ENCODE measurements at places on chromosomes 11 and 22.

- no peak for DNase-seq
Measured at GRCh38 chr11:128704517-128704916, 10.6 kb downstream of the FLI1 start.

- no peak for DNase-seq
Measured at GRCh38 chr11:2166091-2166851, 5.3 kb upstream of the INS start.

DNA sequence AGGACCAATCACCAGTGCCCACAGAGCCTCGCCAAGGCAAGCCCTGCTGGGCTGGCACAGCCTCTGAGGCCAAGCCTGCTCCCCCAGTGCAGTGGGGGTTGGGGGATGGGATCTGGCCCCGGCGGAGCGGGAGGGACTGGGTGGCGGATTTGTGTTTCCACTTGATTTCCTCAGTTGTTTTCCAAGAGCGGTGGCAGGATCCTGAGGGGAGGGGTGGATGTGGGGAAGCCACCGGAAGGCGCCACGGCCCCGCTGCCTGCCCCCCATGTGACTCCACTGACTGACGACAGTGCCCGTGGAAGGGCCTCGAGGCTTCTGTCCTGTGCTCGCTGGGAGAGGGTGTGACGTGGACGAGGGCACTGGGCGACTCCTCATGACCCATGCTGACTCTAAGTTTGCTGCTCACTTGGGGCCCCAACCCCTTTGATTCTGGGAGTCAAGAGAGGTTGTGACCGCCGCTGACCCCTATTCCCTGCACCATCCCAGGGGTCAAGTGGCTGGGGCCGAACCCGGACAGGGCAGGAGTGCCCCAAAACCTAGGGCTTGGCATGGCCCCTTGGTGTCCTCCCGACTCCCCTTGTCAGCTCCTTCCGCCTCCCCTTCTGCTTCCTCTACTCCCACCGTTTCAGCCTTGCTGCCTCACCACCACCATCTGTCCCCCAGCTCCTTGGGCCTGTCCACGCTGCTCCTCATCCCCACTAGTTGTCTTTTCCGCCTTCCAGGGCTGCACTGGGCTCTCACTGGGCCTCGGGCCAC is 23.5 kb upstream of the PICK1 start:
- no peak for DNase-seq

- DNase-seq, result no peak
Measured at GRCh38 chr11:40286137-40286536, 1173.3 kb downstream of the LRRC4C start.

DNA sequence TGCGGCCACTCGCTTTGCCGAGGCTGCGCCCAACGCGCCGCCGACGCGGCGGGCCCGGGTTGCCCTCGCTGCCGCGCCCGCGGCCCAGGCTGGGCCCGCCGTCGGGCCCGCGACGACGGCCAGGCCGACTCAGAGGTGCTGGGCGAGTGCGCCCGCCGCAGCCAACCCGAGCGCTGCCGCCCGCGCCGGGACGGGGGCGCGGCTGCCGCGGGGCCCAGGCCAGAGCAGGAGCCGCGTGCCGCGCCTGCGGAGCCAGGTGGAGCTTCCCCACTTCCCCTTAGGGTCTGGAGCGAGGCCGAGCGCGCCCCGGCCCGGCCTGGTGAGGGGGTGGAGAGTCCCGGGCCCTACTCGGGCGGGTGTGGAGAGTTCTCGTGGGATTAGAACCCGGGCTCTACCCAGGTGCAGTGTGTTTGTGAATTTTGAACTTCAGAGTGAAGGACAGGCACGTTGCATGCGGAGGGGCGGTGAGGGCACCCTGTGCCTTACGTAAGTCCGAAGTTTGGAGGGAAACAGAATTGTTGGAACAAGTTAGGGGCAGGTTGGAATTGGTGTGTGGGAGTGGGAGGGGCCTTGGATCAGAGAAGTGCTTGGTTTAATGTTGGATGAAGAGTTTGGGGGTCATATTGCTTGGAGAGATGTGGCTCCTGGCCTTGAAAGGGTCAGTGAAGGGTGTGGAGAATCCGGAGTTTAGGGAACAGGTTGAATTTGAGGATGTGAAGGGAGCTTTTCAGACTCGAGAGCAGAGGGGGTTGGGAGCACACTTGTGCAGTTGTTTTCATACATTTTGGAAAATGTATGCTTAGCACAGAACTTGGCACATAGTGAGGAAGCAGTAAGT is 697 bp downstream of the RNF169 start:
- DNase-seq, result peak; percentile 25

DNA sequence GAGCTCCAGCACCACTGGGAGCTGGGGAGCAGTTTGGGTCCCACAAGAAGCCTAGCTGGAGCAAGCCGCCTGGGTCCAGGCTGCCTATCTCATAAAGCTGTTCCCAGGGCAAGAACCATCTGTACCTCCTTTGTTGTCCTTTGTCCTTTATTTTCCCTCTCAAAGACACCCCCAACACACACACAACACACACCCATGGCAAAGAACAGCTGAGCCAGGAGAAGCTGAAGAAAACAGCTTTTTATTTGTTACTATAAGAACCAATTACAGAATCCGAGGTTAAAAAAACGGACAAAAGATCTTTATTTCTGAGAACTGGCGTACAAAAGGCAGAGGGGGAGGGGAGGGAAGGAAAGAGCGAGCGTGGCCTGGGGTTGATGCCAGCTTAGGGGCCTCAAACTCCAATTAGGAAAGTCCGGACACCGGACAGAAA is 1.7 kb upstream of the TUT1 start:
- no peak for DNase-seq

DNA sequence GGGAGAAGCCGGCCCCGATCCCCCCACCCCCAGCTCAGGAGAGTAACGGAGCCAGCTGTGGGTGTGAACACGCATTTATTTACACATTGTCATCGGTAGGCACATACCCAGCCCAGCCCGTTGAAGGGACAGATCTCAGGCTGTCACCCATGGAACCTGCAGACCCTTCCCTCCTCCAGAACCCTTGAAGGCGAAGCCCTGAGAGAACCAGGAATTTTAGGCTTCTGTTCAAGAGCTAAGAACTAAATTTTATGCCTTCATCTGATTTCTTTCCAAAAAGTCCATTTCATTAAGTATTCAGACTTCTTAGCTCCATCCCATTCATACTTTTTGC is 379 bp upstream of the BRMS1 start:
- no peak for DNase-seq

DNA sequence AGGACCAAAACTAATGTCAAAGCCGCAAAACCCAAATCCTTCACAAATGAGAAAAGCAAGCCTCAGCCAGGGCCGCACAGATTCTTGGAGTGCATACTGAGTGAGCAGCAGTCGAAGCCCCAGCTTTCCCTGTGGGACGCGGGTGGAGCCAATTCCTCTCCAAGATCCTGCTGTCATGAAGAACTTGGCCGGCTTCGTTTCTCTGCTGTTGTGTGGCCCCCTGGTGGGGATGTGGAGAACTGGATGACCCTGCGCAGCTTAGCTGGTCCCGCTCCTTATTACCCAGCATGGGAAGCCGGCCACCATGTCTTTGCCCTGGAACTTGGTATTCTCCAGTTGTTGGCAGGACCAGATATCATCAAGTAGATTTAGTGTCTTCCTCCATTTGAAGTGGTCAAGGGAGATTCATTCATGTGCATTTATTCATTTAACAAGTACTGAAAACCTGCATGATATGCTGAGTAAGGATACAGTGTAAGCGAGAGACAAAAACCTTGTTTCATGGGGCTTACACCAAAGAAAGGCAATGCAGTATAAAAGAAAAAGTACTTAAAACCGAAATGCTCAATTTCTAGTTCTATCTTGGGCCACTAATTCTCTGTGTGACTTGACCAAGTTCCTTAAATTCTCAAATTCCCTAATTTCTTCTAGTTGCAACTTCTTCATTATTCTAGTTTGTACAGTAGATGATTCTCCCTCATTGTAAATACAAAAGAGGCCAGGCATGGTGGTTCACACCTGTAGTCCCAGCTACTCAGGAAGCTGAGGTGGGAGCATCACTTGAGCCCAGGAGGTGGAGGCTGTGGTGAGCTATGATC is 56.7 kb upstream of the CRTAM start:
- DNase-seq, result peak; percentile 73

- DNase-seq, result no peak
Measured at GRCh38 chr11:105829084-105829483, 193.0 kb downstream of the MSANTD4 start.

DNA sequence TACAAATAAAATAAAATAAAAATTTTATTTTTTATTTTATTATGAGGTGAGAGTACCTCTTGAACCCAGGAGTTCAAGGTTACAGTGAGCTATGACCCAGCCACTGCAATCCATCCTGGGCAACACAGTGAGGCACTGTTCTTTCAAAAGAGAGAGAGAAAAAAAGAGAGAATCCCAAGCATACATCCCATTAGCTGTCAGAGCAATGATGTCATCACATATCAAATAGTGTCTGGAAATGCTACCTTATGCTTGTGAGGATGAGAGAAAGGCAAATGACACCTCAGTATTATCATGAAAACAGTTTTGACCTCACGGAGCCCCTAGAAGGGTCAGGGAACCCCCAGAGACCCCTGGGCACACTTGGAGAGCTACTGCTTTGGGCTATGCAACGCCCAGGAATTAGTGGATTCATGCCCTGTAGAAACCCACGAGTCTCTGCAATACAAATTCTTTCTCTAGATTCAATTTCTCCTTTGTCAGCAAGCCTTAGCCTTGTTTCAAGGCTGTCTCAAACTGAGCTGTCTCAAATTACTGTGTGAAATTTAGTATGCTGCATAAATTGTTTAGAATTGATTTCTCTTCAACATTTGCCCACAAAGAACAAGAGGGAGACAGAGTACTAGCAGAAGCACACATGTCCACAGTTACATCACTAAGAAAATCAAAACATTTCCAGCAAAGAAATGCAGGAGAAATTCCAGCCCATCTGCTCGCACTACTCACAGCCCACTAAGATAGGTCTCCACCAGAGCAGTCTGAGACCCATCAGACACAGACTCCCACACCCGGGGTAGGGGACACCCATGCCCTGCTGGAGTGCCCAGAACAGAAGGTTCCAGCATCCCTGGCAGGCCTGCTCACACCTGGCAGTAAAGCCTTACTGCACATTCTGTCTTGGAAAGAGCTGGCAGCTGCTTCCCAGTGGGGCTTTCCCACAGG is 18.1 kb downstream of the DGCR2 start:
- no peak for DNase-seq

DNA sequence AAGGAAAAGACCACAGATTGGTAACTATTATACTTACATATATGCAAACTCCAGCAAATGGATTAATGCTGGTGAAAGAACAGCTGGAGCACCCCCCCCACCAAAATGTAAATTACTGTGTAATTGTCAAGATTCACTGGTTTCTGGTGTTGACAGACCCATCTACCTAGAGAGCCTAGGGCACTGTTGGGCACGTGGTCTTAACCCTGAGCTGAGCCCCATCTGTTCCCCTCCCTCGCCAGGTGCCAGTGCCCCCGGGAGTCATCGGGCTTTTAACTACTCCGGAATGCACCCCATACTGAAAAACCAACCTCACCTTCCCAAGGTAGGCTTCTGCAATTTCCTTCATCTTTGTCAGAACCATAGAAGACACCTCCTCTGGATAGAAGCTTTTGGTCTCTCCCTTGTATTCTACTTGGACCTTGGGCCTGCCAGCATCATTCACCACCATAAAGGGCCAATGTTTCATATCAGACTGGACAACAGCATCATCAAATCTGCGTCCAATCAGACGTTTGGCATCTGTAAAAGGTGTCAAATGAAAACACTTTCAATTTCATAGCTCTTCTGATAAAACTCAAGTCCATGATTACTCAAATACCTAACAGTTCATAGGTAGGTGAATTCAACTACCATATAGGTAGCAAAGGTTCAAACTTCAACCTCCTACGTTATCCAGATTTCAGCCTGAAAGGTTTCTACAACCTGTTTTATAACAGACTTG is 1.5 kb downstream of the HSPA8 start:
- DNase-seq, result no peak

DNA sequence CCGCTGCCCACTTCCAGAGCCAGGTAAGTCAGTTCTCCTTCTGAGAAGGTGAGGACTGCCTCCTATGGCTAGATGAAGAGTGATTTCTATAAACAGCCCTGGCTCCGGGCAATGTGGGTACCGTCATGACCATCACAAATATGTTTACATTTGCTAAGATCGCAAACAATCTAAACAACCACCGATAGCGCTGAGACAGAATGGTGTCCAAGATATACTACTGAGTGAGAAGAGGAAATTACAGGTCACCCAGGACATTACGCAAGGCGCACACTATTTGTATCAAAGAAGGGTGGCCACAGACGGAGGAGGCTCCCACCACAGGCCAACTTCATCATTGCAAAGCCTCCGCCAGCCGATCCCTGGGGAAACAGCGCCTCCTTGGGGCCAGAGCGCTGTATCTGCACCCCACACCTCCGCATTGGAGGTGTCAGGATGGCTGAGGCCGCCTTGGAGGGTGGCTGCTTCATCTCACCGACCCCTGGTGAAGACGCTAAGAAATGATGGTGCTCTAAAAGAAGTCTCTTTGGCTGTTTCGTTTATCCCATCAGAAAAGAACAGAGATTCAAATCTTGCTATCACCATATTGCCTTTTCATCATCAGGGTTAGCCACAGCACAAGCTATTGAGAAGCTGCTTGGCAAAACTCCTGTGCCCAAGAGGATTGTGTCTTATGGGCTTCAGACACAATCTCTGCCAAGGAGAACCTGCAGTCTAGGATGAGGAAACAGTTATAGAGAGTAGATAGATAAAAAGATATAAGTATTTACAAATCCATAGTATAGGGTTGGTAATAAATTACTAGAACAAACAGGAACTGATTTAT is 12.3 kb upstream of the ASRGL1 start:
- no peak for DNase-seq

DNA sequence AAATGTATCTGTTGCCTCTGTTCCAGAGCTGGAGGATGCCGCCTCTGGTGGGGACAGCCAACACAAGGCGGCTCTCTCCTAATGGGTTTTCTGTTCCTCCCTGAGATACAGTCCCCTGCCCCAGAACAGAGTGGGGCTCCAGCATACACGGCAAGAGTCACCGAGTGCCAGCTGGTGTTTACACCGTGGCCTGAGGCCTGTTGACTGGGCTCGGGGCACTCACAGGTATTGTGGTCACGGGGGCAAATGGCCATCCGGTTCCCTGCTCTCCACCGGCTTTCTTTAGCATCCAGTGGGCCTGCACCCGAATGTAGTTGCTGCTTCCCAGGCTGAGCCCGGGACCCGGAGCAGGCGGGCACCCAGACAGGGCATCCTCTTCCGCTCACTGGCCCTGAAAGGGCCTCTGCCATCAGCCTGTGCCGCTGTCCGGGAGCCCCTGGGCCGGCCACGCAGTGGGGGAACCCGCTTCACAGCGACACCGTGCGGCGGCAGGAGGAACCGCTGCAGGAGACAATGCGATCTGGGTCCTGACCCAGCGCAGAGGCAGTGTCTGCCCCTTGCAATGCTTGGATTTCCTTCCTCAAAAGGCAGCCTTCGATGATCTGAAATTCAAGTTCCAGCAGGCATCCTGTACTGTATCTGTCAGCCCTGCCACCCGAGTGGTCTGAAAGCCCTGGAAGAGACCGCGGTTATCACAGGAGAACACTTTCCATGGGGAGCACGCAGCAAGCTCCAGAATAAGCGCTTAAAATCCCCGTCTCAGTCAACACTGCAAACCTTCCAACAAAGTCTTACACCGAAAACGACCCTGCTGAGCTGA is 859 bp upstream of the KRTAP5-5 start:
- DNase-seq, result no peak
